Ovary (tissue), 10 donors: ENCODE measurements at places on chromosomes 5 and 9. TPM values are rescaled to one million over a fixed set of nuclear protein-coding genes. Genes with fewer than 3 reads are reported as not detected.

DNA sequence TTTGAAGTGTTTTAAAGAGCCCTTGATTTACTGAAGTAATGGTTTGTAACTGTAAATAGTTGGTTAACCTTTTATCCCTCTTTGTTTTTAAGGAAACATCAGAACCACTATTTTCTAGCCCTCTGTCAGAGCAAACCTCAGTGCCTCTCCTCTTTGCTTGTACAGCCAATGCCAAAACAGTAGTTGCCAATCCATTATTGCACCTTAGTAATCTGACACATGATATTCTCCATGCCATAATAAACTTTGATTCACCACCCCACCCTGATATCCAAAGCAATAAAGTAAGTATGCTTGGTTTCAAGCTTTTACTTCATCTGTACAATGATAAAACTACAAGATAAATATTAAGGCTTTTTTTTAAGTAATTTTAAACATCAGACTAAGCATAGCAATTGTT is 100.8 kb downstream of the DMXL1 start:
- no peak overlapping the region for H3K27ac ChIP-seq
- no peaks in the 10 kb centered on the region for H3K4me1 ChIP-seq
- no peaks in the 10 kb centered on the region for H3K27me3 ChIP-seq
- H3K4me3 ChIP-seq, result no peak overlapping the region
- no peaks in the 10 kb centered on the region for H3K36me3 ChIP-seq

DNA sequence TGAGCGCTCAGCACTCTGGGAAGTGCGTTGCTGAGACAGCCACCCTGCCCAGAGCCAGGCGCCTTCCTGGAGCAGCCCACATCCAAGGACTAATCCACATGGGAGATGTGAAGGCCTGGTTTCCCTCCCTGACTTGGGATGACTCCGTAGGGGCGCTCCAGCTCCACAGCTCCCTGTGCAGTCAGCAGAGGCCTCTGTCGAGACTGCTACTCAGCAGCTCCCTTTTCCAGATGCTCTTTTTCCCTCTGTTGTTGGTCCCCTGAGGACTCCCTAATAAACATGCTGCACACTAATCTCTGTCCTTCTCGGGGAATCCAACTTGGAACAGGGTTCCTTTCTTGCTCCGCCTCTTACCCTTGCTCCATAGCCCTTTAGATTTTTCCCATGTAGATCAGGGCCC is 237.3 kb downstream of the ZSWIM6 start:
- H3K4me1 ChIP-seq, result no peaks in the 10 kb centered on the region
- H3K27me3 ChIP-seq, result no peaks in the 10 kb centered on the region
- H3K36me3 ChIP-seq, result no peaks in the 10 kb centered on the region
- H3K27ac ChIP-seq, result no peak overlapping the region

DNA sequence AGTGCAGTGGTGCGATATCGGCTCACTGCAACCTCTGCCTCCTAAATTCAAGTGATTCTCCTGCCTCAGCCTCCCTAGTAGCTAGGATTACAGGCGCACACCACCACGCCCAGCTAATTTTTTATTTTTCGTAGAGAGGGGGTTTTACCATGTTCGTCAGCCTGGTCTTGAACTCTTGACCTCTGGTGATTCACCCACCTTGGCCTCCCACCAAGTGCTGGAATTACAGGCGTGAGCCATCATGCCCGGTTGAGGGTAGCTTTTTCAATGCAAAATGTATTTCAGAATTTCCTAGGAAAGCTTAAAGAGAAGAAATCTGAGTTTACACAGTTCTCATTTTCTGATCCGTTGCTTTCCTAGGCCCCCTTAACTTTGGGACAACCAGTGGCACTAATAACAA is 15.7 kb downstream of the BDP1 start:
- DNase-seq, result no peak
- H3K36me3 ChIP-seq, result no peaks in the 10 kb centered on the region
- no peak overlapping the region for H3K4me3 ChIP-seq
- no peak overlapping the region for H3K27ac ChIP-seq
- no peaks in the 10 kb centered on the region for H3K4me1 ChIP-seq
- no peaks in the 10 kb centered on the region for H3K27me3 ChIP-seq

DNA sequence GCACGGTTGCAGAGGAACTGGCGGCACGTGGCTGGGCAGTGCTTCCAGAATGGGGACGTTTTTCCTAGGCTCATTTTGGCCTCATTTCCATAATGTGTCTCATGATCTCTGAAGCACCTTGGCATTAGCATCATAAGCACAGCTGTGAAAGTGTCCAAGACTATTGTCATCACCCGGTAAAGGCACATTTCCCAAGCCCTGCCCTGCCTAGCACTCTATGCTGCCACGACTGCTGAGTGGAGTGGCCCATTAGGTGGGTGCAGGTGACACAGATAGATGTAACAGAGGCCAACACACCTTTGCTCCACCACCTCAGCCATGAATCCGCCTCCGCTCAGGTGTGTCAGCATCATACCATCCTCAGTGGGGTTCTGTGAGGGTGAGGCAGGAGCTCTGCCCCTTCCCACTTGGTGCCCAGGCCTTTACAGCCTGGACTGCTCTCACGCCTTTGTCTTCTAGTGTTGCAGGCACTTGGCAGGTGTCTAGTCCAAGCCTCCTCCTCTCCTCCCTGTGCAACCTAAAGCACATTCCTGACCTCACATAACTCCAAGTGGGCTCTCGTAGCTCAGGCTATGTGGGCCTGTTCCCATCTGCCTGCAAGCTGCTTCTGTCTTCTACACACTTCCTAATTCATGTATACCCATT is 213.0 kb downstream of the FSTL4 start:
- no peaks in the 10 kb centered on the region for H3K4me1 ChIP-seq
- no peaks in the 10 kb centered on the region for H3K27me3 ChIP-seq
- no peak overlapping the region for H3K27ac ChIP-seq
- no peaks in the 10 kb centered on the region for H3K36me3 ChIP-seq
- DNase-seq, result no peak

DNA sequence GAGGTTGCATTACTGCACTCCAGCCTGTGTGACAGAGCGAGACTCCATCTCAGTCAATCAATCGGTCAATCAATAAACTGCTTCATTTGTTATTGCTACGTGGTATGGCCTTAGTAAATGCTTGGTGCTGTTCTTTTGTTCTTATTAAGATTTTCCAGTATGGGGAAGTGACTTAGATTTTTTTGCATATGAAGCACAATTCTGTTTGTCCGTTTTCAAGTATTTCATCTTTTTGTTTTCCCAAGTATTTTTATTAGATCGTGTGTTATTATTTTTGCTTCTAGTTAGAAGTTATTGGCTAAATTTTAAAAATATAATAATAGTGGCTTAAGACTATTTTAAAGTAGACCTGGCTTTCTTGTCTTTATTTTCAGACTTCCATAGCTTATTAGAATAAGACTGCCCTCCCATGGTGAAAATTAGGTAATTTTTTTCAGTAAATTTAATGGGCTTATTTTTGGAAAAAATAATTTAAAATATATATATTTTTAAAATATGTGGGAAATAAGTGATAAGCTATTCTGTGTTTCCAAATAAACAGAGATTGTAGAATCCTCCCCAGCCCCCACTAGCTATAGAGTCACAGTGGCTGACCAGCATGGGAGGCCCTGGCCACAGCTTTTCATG is 14.7 kb upstream of the OMD start:
- no peaks in the 10 kb centered on the region for H3K36me3 ChIP-seq
- H3K27ac ChIP-seq, result no peak overlapping the region
- DNase-seq, result no peak

DNA sequence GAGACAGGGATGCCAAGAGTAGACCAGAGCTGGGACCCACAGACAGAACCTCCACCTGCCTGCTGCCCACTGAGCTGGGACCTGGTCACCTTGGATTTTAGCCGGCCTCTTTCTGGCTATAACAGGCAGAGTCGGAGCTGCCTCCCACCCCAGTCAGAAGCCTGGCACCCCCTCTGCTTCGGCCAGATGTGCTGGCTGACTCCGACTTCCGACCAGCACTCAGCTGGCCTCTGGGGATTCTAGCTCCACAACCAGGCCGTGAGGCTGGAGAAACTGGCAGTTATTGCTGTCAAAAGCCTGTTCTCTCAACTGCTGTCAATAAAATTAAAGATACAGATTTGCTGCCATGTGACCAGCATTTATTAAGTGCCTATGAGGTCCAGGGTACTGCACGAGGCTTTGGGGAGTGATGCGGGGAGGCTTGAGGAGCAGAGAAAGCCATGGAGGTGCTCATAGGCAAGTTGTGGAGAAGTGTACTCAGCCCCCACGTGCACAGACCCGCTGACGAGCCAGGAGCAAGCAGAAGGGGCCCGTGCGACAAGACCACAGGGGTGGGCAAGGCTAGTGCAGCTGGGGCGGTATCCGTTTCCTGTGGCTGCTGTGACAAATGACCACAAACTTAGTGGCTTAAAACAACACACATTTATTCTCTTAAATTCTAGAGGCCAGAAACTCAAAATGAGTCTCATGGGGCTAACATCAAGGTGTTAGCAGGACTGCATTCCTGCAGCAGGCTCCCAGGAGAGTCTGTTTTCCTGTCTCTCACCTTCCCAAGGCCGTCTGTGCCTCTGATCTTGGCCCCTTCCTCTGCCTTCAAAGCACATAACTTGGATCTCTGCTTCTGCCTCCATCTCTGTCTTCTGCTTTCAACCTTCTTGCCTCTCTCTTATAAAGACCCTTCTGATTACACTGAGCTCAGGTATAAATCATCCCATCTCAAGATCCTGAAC is 13.1 kb downstream of the GFI1B start:
- H3K4me3 ChIP-seq, result no peak overlapping the region
- H3K36me3 ChIP-seq, result no peaks in the 10 kb centered on the region
- no peak overlapping the region for H3K27ac ChIP-seq
- no peaks in the 10 kb centered on the region for H3K4me1 ChIP-seq
- H3K27me3 ChIP-seq, result no peaks in the 10 kb centered on the region
- no peak for DNase-seq

Gene MARVELD2
- 1.9 TPM for total RNA-seq

Gene EPB41L4B
- 13.6 TPM for total RNA-seq
